ENCODE measurements at places on chromosomes 13 and 19.

- DNase-seq: no peak
Measured at GRCh38 chr19:1400281-1401137, 833 bp downstream of the GAMT start.

- no peak for DNase-seq
Measured at GRCh38 chr13:27978301-27978968, 9.3 kb upstream of the CDX2 start.

- no peak for DNase-seq
Measured at GRCh38 chr13:90613076-90613795, 734.3 kb upstream of the MIR17HG start.

DNA sequence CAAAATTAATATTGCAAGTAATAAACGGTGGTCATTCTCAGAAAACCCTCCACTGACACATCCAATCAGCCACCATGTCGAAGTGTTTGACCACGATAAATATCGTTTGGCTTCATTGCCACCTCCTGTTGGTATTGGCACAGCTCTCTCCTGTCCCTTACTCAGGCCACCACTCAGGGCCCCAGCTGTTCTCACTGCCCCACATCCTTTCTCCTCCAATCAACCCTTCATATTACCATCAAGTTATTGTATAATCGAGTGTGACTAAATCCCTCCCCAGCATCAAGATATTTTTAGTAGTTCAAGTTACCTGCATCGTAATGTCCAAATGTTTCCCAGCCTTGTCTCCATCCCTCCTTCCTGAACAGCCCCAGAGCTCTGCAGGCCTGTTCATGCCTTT lies 50.4 kb downstream of the SACS start:
- no peak for DNase-seq

DNA sequence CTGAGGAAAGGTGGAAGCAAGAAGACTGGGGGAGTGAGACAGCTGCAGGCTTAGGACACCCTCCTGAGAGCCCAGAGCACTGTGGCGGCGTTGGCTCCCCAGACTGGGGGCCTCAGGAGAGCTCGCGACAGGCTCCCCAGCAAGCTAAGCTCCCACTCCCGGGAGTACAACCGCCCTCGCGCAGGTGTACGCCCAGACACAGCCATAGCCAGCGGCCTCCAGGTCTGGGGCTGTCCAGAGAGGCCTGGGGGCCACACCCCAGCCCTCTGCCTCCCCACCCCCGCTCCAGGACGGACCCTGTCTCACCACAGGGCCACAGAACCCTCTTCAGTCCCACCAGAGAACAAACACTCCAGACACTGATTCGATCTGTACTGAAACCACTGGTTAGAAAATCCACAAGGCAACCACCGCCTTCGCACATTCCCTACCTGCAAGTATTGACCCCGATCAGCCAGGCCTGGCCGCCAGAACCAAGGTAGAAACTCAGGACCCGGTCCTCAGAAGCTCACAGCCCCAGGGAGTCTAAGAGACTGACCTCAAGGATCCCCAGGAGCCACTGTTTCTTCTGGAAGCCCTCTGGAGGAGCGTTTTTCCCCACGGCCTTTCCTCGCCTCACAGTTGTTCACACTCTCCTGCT lies 16.3 kb downstream of the ZIC5 start:
- no peak for DNase-seq

GRCh38 chr13:63024458-63024857 lies 1608.8 kb upstream of the PCDH20 start:
- DNase-seq: no peak

GRCh38 chr13:52344108-52344507 lies 61.9 kb downstream of the THSD1 start:
- DNase-seq: no peak

DNA sequence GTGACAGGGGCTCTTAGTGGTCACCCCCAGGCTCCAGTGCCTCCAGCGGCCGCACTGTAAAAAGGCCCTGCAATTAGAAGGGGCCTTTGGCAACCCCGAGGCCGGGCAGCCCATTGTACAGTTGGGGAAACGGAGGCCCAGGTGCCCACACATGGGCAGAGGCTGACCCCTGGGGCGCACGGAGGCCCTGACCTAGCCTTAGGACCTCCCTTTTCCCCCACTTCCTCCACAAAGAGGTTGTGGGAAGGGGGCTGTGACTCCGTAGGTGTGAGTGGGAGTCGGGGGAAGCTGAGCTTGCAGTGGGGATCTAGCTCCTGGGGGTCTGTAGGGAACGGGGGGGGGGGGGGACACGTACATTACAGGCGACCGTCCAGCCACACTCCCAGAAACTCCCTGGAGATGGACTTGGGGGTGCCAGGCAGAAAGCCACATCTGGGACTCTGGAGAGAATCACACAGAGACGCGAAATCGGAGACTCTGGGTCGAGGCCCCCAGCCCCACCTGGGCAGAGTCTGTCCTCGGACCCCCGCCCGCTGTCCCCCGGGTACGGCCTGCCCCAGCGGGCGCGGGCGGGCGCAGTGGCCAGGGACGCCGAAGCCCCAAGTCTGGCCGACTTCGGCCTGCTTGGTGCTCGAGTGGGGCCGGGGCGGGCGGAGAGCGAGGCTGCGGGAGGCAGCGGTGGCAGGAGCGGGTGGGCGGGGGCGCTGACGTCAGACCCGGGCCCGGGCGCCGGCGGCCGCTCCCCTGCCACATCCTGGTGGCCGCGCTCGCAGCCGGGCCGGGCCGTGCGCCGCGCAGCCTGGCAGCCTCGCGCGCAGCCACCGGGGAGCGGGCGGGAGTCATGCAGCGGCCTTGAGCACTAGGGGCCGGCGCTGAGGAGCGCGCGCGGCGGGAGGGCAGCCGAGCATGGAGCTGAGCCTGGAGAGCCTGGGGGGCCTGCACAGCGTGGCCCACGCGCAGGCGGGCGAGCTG lies at the start of gene ONECUT3:
ONECUT3 (plus strand) TSS at position 750 of the 972 bp plus-strand sequence; CDS start at position 907, 157 bp downstream.
- no peak for DNase-seq

GRCh38 chr19:50050406-50051227 lies 24.8 kb downstream of the ZNF473 start:
- peak; percentile 75 for DNase-seq

DNA sequence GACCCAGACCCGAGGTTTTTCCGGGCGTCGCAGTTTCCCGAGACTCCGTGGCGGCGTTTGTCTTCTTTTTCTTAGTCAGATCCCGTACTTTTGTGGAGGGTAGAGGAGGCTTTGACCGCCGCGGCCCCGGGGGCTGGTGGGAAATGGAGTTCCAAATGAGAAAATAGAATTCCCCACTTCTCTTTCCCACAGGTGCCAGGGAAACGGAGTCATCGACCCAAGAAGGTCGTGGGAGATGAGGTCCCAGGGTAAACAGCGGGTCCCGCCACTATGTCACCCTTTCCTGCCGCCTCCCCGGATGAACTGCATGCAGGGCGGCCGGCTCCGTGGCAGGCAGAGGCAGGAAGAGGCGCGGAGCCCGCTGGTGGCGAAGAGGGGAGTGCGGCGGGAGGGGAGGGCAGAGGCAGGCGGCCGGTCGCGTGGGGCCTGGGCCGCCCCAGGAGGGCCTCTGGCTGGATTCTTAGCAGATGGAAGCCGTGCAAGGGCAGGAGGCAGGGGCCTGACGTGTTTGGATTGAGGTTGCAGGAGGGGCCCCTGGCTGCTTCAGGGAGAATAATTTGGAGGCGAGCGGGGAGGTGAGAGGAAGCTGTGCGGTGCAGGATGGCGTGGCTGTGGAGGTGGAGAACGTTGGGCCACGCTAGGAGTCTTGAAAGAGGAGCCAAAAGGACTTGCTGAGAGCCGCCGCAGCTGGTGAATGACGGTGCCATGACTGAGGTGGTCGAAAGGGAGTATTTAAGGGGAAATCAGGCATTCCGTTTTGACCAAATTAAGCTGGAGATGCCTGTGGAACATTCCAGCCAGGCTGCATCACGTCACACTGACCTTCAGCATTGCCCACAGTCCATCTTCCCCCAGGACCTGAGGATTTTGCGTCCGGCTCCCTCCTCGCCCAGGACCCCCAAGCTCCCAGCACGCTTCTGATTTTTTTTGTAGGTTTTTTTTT lies 11.7 kb downstream of the CYTH2 start:
- peak; percentile 58 for DNase-seq

DNA sequence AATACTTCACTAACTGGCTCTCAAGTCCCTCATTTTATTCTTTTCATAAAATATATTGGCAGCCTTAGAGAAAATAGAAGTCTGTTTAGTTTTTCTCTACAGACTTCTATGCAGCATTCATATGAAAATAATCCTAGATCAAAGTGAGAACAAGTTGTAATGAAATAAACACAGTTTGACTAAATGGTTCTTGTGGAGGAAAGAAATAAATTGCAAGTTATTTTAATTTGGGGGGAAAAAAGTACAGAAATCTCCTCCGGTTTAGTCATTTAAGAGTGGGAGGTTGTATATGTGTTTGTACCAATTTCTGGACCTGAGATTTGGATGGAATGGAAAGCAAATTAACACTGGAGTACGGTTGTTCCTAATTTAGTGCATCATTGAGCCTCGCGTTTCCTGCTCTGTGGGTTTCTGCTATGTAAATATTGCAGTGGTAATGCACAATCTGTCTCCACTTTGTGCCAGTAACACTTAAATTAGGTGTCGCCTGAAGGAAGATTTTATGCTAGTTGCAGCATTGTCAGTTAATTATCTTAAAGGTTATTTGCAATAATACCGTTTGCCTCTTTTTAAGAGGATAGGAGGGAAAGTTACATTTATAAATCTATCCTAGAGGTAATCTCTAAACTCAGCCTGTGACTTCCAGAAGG lies 100.2 kb downstream of the ZIC5 start:
- DNase-seq: no peak

GRCh38 chr19:35124098-35125060 lies 8.8 kb downstream of the FXYD3 start:
- DNase-seq: peak; percentile 73

DNA sequence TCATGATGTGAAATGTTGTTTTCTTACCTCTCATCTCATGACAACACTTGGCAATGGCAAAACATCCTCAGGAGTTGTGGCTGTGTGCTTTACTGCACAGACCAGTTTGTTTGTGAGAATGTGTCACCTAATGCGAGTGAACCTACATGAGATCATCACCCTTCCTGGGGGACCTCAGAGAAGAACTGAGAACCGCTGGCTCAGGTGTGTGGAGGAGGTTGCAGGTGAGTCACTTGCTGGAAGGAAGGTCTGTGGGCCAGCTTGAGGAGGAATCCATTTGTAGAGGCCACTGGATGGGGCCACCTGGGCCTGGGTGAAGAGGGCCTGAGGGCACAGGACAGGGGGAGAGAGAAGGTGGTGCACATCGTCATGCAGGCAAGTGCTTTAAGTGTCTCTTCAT lies 3.0 kb upstream of the CEACAM1 start:
- no peak for DNase-seq

DNA sequence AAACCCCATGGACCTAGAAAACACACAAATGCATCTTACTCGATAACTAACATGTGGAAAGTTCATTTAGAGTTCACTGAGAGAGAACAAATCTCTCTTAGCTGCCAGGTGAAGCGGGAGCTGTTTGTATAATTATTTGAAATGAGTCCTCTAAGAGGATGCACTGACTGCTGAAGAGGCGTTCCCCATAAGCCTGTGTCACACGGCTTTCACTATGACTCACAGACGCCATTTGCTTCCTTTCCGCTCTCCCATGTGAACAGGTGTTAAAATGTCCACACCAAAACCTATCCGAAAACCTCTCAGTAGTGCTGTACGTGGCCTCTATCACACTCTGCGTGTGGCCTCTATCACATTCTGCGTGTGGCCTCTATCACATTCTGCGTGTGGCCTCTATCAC lies 101.8 kb downstream of the SOX1 start:
- DNase-seq: no peak

- no peak for DNase-seq
Measured at GRCh38 chr13:43316281-43316680, 292.9 kb downstream of the DNAJC15 start.

DNA sequence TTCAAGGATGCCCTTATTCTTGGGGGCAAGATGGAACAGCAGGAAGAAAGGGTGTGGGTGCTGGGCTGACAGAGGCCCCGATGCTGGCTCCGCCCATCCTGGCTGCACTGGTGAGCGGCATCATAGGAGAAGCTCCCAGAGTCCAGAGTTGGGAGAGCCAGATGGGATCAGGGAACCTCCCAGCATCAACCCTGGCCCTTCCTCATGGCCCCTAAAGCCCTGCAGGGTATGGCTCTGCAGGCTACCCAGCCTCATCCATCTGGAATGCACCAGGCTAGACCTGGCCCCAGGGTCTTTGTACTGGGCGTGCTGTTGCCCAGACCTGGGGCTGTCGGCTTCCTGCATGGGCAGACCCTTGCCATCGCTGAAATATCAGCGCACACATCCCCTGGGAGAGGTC lies 7.9 kb upstream of the ELL start:
- no peak for DNase-seq

- no peak for DNase-seq
Measured at GRCh38 chr19:18373892-18374629, 11.9 kb upstream of the GDF15 start.
